ENCODE measurements at places on chromosomes 3 and 15.

DNA sequence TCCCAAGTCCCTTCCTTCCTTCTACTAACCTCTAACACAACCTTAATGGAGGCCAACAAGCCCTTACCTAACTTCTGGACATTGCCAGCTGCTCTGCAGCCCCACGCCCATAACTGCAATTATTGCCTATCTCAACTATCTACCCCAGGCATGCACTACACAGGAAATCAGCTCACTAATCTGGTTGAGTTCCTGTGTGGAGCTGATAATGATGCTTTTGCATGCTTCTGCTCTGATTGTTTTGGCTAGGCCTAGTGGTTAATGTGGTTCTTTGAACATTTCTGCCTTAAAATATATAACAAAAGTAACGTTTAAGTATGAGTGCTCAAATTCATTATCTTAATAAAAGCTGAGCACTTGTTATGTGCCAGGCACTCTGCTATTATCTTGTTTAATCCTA, 463.9 kb downstream of the MFSD1 start:
- no peak for DNase-seq

DNA sequence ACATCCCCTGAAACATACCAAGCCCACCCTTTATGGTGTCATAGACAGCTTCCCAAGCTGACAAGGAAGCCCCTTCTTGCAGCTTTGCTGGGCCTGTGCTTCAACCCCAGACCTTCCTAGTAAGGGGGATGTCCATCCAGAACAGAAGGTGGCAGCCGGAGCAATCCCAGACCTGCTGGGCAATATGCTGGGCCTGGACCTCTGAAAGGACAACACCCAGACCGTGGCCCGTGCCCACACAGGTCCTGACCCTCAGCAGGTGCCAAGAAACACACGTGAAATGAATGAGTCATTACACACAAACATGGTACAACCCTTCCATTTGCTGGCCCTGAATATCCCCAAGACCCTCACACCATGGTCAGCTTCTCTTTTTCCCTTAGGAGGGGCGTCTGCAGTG, 19.8 kb upstream of the VILL start:
- DNase-seq, result no peak

DNA sequence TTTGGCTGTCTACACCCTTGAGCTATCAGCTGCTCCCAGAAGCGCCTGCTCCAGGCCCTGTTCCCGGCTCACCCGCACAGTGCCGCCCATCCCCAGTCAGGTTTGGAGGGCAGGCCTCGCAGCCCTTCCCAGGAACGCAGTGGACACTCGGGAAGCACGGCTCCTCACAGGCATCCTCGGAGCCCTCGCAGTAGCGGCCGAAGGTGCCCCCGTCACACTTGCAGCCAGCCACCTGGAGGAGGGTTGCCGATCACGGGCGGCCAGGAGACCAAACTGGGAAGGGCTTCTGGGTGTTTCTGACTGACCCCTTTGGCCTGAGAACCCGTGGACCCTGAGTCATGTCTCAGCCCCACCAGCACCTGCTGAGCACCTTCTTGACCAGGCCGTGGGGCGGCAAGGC, 33.4 kb downstream of the MUC20 start:
- DNase-seq, result no peak

- DNase-seq, result no peak
These were observed 42.1 kb downstream of the CCDC33 start for GRCh38 chr15:74278207-74278606.

DNA sequence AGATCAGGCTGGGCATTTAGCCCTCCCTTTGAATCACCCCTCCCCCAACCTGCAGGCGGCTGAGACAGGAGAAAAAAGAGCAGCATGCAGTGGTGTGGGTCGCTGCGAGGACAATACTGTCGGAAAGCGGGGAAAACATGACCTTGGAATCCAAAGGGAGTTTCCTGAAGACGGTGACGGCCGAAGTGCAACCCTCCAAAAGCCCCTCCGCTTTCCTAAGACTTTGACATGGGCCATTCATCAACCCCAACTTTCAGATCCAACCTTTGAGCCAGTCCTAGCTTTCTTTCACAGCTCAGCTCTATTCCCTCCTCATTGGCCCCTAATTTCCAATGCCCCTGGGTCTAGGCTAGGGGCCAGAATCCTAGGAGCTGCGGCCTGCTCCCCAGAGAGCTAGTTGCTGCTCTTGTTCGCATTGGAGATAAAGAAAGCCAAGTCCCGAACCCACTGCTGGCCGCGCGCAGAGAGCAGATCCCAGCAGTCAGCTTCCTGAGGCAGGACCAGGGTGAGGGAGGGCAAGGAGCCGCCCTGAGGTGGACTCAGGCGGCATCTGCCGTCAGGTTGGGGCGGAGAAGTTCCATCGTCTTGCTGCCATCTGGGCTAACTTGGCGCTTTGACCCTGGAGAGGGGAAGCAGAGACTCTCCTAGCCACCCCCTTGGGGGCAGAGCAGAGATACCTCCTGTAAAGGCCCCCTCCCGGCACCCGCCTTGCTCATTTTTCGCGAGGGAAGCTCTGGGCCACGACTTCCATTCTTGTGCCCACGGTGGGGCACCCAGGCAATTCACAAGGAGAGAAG, 914 bp downstream of the ZIC4 start:
- no peak for DNase-seq

DNA sequence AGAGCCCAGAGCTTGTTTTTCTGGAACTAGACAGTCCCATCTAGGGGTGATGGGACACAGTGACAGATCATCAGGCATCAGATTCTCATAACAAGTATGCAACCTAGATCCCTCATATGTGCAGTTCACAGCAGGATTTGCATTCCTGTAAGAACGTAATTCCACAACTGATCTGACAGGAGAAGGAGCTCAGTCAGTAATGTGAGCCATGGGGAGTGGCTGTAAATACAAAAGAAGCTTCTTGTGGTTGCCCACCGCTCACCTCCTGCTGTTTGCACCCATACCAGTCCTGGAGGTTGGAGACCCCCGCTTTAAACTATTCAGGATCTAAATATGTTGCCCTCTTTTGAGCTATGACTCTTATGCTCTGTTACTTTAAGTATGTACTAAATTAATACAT, 167.3 kb downstream of the ALCAM start:
- no peak for DNase-seq

DNA sequence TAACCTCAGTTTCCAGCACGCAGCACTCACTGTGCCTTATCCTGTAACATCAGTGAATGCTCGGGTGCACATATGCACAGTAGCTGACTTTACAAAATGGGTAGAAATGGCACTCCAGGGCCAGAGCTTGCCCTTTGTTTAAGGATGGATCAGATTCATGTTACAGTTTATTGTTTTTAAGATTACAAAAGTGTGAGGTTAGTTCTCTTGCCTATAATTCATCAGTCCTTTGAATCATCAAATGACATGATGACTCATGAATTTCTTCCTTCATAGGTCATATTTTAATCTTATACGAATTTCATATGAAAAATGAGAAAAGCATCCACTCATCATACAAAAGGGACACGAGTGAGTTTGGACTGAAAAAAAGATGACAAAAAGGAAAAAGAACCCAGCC, 545.3 kb downstream of the GBE1 start:
- DNase-seq, result no peak

DNA sequence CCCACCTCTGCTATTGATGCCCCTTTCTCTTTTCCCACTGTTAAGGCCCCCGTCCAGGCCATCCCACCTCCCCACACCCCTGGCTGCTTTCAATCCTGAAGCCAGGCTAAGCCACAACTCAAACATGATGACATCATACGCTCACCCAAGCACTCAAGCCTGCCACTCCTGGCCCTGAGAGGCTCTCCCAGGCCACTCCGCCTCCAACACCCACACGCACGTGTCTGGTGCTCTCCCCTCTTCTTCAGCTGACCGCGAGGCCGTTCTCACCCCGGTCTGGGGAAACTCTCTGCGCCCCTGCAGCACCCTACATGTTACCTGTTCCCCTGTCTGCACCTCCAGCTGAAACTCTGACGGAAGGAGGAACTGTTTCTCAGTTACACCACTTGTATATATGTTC, 6.2 kb downstream of the ZXDC start:
- no peak for DNase-seq

GRCh38 chr15:90697175-90697574, 20.0 kb upstream of the BLM start:
- no peak for DNase-seq

- DNase-seq, result no peak
These were observed 49.2 kb downstream of the SLC15A2 start for GRCh38 chr3:121943431-121943830.

- no peak for DNase-seq
These were observed 1000.4 kb downstream of the FHIT start for GRCh38 chr3:60250810-60251209.

GRCh38 chr3:36764704-36765038, 318 bp upstream of the DCLK3 start:
- no peak for DNase-seq

DNA sequence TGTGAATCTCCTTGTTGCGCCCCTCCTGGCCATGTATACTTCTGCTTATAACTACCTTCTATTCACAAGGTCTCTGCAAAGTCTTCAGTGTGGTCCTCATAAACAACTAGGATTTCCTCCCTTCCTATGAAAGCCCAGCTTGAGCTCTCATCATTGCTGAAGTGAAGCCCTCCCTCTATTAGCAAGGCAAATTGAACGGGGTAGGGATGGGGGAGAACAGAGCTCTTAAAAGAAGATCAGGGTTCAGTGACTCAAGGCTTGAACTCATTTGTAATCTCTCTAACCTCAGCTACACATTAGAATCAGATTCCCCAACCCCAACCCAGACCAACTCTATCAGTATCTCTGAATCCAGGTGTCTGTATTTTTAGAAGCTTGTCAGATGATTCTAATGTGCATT, 88.3 kb upstream of the ST8SIA2 start:
- no peak for DNase-seq

DNA sequence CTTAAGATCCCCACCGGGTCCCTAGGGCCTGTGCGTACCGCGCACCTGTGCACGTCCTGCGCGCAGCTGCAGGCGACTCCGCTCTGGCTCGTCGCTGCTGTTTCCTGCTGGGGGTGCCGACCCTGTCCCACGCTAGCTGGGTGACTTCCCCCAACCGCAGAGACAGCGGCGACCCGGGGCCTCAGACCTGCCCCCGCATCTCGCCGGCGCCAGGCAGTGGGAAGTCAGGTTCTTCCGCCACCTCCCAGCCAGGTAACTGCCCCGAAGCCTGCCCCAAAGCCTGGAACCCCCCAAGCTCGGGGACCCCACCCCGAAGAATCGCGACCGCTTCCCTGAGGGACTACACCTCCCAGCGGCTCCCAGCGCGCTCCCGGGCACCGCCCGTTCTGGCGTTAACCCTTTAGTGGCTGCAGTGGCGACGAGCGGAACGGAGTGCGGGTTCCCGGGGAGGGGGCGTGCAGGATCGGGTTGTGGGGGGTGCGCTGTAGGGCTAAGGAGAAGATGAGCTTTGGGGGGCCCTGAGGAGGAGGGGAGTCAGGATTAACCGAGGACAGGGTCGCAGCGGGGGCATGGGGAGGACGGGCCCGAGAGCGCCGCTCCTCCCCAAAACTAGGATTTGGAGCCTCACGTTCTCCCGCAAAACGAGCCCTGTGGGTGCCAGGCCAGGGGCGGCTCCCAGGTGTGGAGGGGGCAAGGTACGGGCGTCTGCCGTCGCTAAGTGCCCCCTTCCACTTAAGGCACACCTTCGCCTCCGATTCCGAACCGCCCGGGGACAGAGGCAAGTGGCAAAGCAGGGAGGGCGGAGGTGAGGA, 589 bp downstream of the NEIL1 start:
- DNase-seq, result no peak

GRCh38 chr3:17836092-17836491, 93.7 kb upstream of the TBC1D5 start:
- no peak for DNase-seq

GRCh38 chr3:14472471-14473351, 67.4 kb downstream of the GRIP2 start:
- DNase-seq, result no peak

- no peak for DNase-seq
These were observed 108.9 kb upstream of the KLF13 start for GRCh38 chr15:31217566-31218270.

- DNase-seq, result no peak
These were observed 42.7 kb upstream of the BDH1 start for GRCh38 chr3:197598404-197598980.

- DNase-seq, result no peak
These were observed 371.6 kb downstream of the MCTP2 start for GRCh38 chr15:94602754-94603470.

Measured in stimulated activated CD4-positive, alpha-beta T cell treated with anti-CD3 and anti-CD28 coated beads, Interleukin-12 subunit alpha, Interleukin-12 subunit beta, amount 100 ng/mL, for 24 hours (primary cell).